Smooth muscle cell of the pulmonary artery (primary cell): ENCODE measurements at places on chromosomes 12 and 14. TPM values are rescaled to one million over a fixed set of nuclear protein-coding genes. Genes with fewer than 3 reads are reported as not detected.

SLC4A8 gene
- total RNA-seq: 1.6 and 5.4 TPM in 2 replicates

CCDC85C gene
- 5.0 and 24.0 TPM in 2 replicates for total RNA-seq

C12orf50 gene
- not detected in 2 replicates for total RNA-seq

ADSS1 gene
- 13.0 and 16.3 TPM in 2 replicates for total RNA-seq

KRT74 gene
- not detected in 2 replicates for total RNA-seq
